Upper lobe of left lung (tissue), 6 donors: ENCODE measurements at places on chromosomes 4 and X. TPM values are rescaled to one million over a fixed set of nuclear protein-coding genes. Genes with fewer than 3 reads are reported as not detected.

PAGE2B gene
- total RNA-seq: not detected

RNF175 gene
- total RNA-seq: not detected

THAP9 gene
- total RNA-seq: 3.0 TPM

TEX11 gene
- not detected for total RNA-seq

CHRDL1 gene
- 33.5 TPM for total RNA-seq

PNPLA4 gene
- 20.4 TPM for total RNA-seq

UGT2B17 gene
- total RNA-seq: not detected

F8A1 gene
- total RNA-seq: 53.1 TPM

DDIT4L gene
- total RNA-seq: 0.37 TPM

CYP2U1 gene
- total RNA-seq: 3.6 TPM

SH3D19 gene
- total RNA-seq: 116 TPM

GPC4 gene
- 58.0 TPM for total RNA-seq
